ENCODE measurements at places on chromosomes 5 and 9. TPM values are rescaled to one million over a fixed set of nuclear protein-coding genes. Genes with fewer than 3 reads are reported as not detected.

Gene ARL14EPL
- total RNA-seq = not detected

Gene TSSK1B
- total RNA-seq = 0.39 TPM

Gene IFNB1
- not detected for total RNA-seq

Gene PCDHA12
- 6.1 TPM for total RNA-seq

Gene IL13
- total RNA-seq = not detected

Gene PCDHB11
- 0.75 TPM for total RNA-seq

DNA sequence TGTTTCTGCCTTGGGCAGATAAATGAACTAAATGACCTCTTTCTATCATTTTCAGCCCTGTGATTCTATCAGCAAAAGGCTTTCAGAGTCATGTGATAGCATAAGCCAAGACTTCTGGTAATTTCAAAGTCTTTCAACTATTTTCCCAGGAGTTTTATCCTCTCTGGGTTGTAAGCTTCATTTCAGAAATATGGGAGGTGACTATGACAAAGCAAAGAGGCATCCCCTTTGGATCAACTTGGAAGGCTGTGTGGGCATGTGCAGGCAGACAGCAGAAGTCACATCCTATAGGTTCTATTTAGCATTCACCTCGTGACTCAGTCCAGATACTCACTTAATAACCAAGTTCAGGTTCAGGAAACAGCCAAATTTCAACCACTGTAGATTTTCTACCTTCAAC lies 149.0 kb upstream of the FST start:
- peaks cover 28% of the 10 kb centered on the region for H3K4me1 ChIP-seq
- DNase-seq = peak; percentile 69
- no peaks in the 10 kb centered on the region for H3K27me3 ChIP-seq
- H3K36me3 ChIP-seq = no peaks in the 10 kb centered on the region

GRCh38 chr9:97307091-97307490 lies 368 bp upstream of the CCDC180 start:
- no peak for DNase-seq
- no peak overlapping the region for H3K4me3 ChIP-seq
- no peaks in the 10 kb centered on the region for H3K27me3 ChIP-seq
- no peak overlapping the region for H3K27ac ChIP-seq
- no peaks in the 10 kb centered on the region for H3K36me3 ChIP-seq

GRCh38 chr9:88635151-88635550 lies 100.2 kb downstream of the NXNL2 start:
- H3K4me1 ChIP-seq = no peaks in the 10 kb centered on the region
- H3K27me3 ChIP-seq = no peaks in the 10 kb centered on the region
- DNase-seq = no peak
- no peaks in the 10 kb centered on the region for H3K36me3 ChIP-seq
- H3K27ac ChIP-seq = no peak overlapping the region

DNA sequence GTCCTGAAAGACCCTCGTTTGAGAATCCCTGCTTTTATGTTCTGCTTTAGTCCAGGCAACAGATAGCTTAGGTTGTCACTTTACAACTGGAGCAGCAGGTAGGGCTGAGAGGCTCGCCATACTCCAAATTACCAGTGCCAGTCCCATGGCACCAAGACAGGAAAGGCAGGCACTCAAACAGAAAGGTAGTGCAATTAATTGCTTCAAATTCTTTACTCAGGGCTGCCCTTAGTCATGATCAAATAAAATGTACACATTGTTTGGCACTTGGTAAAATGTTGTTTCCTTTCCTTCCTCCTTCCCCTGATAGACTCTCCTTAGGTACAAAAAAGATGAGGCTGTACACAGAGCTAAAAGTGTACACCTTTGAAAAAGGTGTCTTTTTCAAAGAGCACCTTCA lies 115.8 kb upstream of the CCDC152 start:
- peaks cover 6% of the 10 kb centered on the region for H3K4me1 ChIP-seq
- H3K36me3 ChIP-seq = no peaks in the 10 kb centered on the region
- DNase-seq = no peak
- H3K27ac ChIP-seq = peak overlapping the region; percentile 83

GRCh38 chr5:16957304-16958196 lies 21.5 kb upstream of the MYO10 start:
- H3K4me3 ChIP-seq = no peak overlapping the region
- H3K36me3 ChIP-seq = no peaks in the 10 kb centered on the region
- peak; percentile 27 for DNase-seq
- no peaks in the 10 kb centered on the region for H3K27me3 ChIP-seq
- H3K4me1 ChIP-seq = peaks cover 6% of the 10 kb centered on the region

GRCh38 chr5:64958757-64959391 lies 190.1 kb downstream of the CWC27 start:
- DNase-seq = peak; percentile 30
- no peak overlapping the region for H3K4me3 ChIP-seq
- no peaks in the 10 kb centered on the region for H3K27me3 ChIP-seq
- no peaks in the 10 kb centered on the region for H3K36me3 ChIP-seq
- H3K4me1 ChIP-seq = peaks cover under 1% of the 10 kb centered on the region

- no peak for DNase-seq
- no peaks in the 10 kb centered on the region for H3K27me3 ChIP-seq
- no peaks in the 10 kb centered on the region for H3K36me3 ChIP-seq
- H3K4me3 ChIP-seq = no peak overlapping the region
Measured at GRCh38 chr5:142767911-142768310, 2.3 kb upstream of the ARHGAP26 start.

GRCh38 chr5:6235726-6236125 lies 142.6 kb downstream of the MED10 start:
- peaks cover 22% of the 10 kb centered on the region for H3K27me3 ChIP-seq
- H3K4me3 ChIP-seq = no peak overlapping the region
- H3K27ac ChIP-seq = no peak overlapping the region
- peaks cover 11% of the 10 kb centered on the region for H3K4me1 ChIP-seq
- DNase-seq = no peak
- no peaks in the 10 kb centered on the region for H3K36me3 ChIP-seq

DNA sequence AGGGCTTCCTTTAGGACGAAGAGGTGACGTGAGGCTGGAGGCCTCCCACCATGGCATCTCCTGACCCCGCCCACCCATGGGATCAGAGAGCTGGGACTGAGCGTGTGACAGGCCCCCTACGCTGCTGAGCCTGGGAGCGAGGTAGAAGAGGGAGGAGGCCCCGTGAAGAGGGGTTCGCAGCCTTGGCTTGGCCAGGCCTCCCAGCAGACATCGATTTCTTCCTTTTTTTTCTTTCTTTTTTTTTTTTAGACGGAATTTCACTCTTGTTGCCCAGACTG lies 39.5 kb downstream of the PTGES start:
- H3K4me1 ChIP-seq = no peaks in the 10 kb centered on the region
- no peak overlapping the region for H3K4me3 ChIP-seq
- H3K27ac ChIP-seq = no peak overlapping the region
- H3K27me3 ChIP-seq = peaks cover 17% of the 10 kb centered on the region
- DNase-seq = no peak

GRCh38 chr5:38783011-38783561 lies 62.7 kb upstream of the OSMR start:
- no peaks in the 10 kb centered on the region for H3K36me3 ChIP-seq
- peak; percentile 85 for DNase-seq
- H3K27ac ChIP-seq = peak overlapping the region; percentile 54
- H3K27me3 ChIP-seq = no peaks in the 10 kb centered on the region
- no peak overlapping the region for H3K4me3 ChIP-seq
- H3K4me1 ChIP-seq = peaks cover 29% of the 10 kb centered on the region
